ENCODE measurements at places on chromosomes 6 and 20.

DNA sequence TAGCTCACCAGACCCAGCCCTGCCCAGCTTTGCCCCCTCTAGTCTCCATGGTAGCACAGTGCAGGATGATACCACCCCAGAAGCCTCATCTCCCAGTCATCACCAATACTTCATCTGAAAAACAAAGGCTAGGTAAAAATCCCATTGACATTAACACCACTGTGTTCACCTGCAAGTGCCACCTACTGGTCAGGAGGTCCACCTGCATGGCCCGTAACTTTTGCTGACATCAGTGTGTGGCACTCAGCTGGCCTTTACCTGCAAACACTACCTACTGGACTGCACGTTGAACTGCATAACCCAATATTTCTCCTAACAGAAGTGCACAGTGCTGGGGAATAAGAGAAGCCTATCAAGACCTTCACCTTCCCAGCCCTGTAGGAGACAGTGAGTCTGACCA, 234.7 kb upstream of the ADGRB3 start:
- DNase-seq: no peak
- H3K27me3 ChIP-seq: no peaks in the 10 kb centered on the region
- no peaks in the 10 kb centered on the region for H3K4me1 ChIP-seq
- no peak overlapping the region for H3K27ac ChIP-seq

- DNase-seq: no peak
- H3K36me3 ChIP-seq: no peaks in the 10 kb centered on the region
- peaks cover 11% of the 10 kb centered on the region for H3K27me3 ChIP-seq
- no peak overlapping the region for H3K27ac ChIP-seq
- H3K4me1 ChIP-seq: peaks cover 20% of the 10 kb centered on the region
Measured at GRCh38 chr20:62772103-62772611, 24.1 kb upstream of the MRGBP start.

- no peak for DNase-seq
- H3K27me3 ChIP-seq: peaks cover 14% of the 10 kb centered on the region
- no peaks in the 10 kb centered on the region for H3K36me3 ChIP-seq
Measured at GRCh38 chr6:27065183-27065582, 182.3 kb upstream of the PRSS16 start.

DNA sequence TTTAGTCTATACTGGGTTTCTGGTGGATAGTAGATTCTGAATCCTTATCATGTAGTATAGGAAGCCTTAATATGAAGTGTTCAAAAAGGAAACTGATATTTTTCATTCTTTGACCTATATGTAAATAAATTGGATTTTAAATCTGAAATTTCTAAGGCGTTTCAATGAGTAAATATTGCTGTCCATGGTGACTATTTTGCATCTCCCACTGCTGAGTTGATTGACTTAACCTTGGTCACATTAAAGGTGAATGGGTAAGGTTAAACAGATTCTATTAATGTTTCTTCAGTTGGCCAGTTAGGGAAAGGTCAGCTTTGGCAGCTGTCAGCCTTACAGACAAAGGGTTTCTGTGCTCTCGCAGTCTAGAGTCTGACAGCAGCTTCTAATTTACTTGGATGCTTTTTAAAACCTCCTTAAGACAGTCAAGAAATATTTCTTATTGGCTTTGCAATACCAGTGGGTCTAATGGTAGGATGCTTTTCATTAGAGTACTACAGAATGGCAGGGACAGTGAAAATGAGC, 24.8 kb downstream of the PRIM2 start:
- H3K27me3 ChIP-seq: no peaks in the 10 kb centered on the region
- no peak overlapping the region for H3K27ac ChIP-seq
- H3K4me3 ChIP-seq: no peak overlapping the region
- DNase-seq: no peak
- peaks cover 14% of the 10 kb centered on the region for H3K4me1 ChIP-seq

GRCh38 chr6:12047304-12047703, 35.2 kb downstream of the HIVEP1 start:
- H3K4me1 ChIP-seq: peaks cover 50% of the 10 kb centered on the region
- H3K36me3 ChIP-seq: peaks cover 3% of the 10 kb centered on the region
- H3K27me3 ChIP-seq: no peaks in the 10 kb centered on the region
- DNase-seq: peak; percentile 48

DNA sequence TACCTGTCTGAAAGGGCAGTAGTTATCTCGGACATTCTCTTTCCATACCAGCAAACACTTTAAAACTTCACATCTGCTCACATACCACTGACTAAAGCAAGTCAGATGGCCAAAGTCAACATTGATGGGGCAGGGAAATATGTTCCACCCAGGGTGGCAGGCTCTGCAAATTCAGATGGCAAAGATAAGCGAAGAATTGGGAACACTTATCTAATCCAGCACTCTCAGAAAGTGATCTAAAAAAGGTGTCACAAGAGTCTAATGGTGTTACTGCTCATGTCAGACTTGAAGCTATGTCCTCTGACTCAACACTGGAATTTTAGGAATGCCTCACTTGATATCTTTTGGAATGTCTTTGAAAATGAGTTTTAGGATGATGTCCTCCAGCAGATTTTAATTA, 1086.2 kb downstream of the KIF16B start:
- H3K27ac ChIP-seq: no peak overlapping the region
- no peaks in the 10 kb centered on the region for H3K36me3 ChIP-seq
- DNase-seq: no peak
- H3K4me3 ChIP-seq: no peak overlapping the region
- peaks cover 6% of the 10 kb centered on the region for H3K27me3 ChIP-seq

DNA sequence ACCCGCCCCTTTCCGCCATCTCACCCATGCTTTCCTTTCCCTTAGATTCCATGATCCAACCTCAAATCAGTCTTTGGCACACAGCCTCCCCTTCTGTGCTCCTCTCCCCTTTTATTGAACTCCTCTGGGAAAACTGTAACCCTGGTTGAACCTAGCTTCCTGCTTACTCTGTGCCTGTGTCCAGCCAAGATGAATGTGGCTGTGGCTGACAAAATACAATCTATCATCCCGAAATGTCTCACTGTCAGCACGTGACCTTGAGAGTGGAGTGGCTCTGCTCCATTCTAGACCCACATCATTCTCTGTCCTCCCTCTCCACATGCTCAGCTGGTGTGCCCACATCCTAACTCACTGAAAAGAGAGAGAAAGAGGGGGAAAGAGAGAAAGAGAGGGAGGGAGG, 11.0 kb downstream of the NCR2 start:
- no peak for DNase-seq
- no peak overlapping the region for H3K27ac ChIP-seq
- peaks cover 3% of the 10 kb centered on the region for H3K36me3 ChIP-seq
- H3K4me1 ChIP-seq: peaks cover 13% of the 10 kb centered on the region

GRCh38 chr6:148524471-148524882, 181.8 kb downstream of the SASH1 start:
- H3K4me1 ChIP-seq: peaks cover 13% of the 10 kb centered on the region
- no peak overlapping the region for H3K4me3 ChIP-seq
- peaks cover 1% of the 10 kb centered on the region for H3K27me3 ChIP-seq
- DNase-seq: no peak
- H3K36me3 ChIP-seq: no peaks in the 10 kb centered on the region
- H3K27ac ChIP-seq: no peak overlapping the region

DNA sequence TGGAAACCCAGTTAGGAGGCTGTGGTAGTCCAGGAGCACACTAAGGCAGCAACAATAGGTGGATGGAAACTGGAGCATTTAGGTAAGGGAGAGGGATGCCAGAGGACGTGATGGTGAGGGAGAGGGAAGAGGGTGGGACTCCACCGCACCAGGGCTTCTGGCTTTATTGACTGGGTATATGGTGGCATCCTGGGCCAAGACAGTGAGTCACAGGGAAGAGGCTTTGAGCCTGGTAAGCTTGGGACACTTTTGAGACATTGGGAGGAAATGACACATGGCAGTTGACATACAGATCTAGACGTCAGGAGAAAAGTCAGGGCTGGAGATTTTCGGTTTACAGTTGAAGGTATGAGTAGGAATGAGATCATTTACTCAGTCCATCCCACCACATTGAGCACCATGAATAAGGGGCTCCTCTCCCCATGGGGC, 14.9 kb downstream of the NT5E start:
- H3K4me1 ChIP-seq: peaks cover 39% of the 10 kb centered on the region
- no peak overlapping the region for H3K27ac ChIP-seq
- H3K4me3 ChIP-seq: peak overlapping the region; percentile 28
- no peaks in the 10 kb centered on the region for H3K27me3 ChIP-seq
- peaks cover 10% of the 10 kb centered on the region for H3K36me3 ChIP-seq

DNA sequence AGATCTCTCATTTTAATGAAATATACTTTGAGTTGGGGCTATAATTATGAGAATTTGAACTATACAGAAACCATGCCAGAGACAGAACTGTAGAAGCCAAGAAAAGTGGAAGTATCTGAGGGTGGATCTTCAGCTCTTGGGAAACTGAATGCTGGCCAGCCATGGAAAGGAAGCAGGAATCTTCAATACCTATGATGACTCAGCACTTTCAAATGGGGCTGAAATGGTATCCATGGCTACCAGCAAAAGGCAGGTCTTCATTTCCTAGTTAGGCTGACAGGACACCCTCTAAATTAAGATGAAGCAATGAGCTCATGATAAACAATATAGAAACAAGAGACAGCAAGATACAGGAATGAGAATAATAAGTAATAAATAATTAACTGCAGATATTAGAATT, 171.3 kb downstream of the COL21A1 start:
- no peak overlapping the region for H3K27ac ChIP-seq
- no peak overlapping the region for H3K4me3 ChIP-seq
- no peak for DNase-seq
- no peaks in the 10 kb centered on the region for H3K4me1 ChIP-seq
- H3K27me3 ChIP-seq: no peaks in the 10 kb centered on the region
